ENCODE measurements at places on chromosomes 6 and 20. TPM values are rescaled to one million over a fixed set of nuclear protein-coding genes. Genes with fewer than 3 reads are reported as not detected.
A peak's percentile ranks its signal among the peaks of the same experiment; 100 is the strongest.

Gene BTBD9
- 6.2 TPM for total RNA-seq

Gene NOX3
- total RNA-seq = not detected

Gene CRISP2
- not detected for total RNA-seq

Gene ARMH2
- 0.40 TPM for total RNA-seq

Gene ZKSCAN4
- 3.5 TPM for total RNA-seq

Gene TXLNB
- total RNA-seq = 0.11 TPM

Gene PCMT1
- total RNA-seq = 102 TPM

Gene SYNDIG1
- not detected for total RNA-seq

Gene MAP7
- total RNA-seq = 0.67 TPM

Gene GDAP1L1
- not detected for total RNA-seq

DNA sequence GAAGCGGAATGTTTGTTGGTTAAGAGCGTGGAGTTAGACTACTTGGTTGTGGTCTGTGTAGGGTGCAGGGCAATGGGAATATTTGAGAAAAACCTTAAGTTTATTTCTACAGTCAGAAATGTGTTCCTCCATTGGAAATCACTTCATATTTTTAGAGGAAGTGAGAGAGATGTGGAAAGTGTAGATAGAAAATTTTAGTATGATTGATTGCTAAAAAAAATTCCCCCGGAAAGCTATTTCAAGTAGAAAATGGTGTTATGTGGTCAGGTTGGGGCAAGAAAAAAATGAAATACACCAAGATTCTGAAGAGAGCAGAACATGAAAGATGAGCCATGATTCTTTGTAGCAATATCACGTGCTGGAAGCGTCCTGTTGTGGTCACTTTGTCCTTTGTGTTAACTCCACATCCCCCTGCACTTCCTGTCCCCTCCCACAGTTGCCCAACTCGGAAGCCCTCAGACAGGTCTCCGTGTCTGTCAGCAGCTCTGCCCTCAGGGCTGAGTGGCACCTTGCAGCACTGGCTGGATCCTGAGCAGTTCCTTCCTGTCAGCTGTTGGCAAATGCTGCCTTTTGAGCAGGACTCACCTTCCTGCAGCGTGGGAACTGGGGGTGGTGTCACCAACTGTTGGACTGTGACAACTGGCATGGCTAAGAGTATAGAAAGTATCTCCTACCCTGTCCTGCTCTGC lies 137.5 kb upstream of the SLC24A3 start:
- no peaks in the 10 kb centered on the region for H3K36me3 ChIP-seq
- no peak overlapping the region for H3K27ac ChIP-seq
- H3K27me3 ChIP-seq = no peaks in the 10 kb centered on the region

GRCh38 chr6:143236151-143236798 lies 175.6 kb downstream of the AIG1 start:
- no peaks in the 10 kb centered on the region for H3K27me3 ChIP-seq
- no peak overlapping the region for H3K4me3 ChIP-seq
- no peak overlapping the region for H3K27ac ChIP-seq
- no peaks in the 10 kb centered on the region for H3K36me3 ChIP-seq

- peak overlapping the region; percentile 51 for H3K27ac ChIP-seq
- no peak overlapping the region for H3K4me3 ChIP-seq
- no peak for DNase-seq
Measured at GRCh38 chr6:116697480-116697879, 16.5 kb downstream of the KPNA5 start.

- H3K36me3 ChIP-seq = no peaks in the 10 kb centered on the region
- DNase-seq = no peak
- no peaks in the 10 kb centered on the region for H3K4me1 ChIP-seq
- H3K4me3 ChIP-seq = no peak overlapping the region
- H3K27ac ChIP-seq = no peak overlapping the region
Measured at GRCh38 chr20:6756693-6757595, 10.5 kb upstream of the BMP2 start.

- no peak overlapping the region for H3K4me3 ChIP-seq
- no peak for DNase-seq
- H3K27me3 ChIP-seq = no peaks in the 10 kb centered on the region
- H3K36me3 ChIP-seq = peaks cover 73% of the 10 kb centered on the region
- H3K27ac ChIP-seq = peak overlapping the region; percentile 76
- H3K4me1 ChIP-seq = peaks cover 17% of the 10 kb centered on the region
Measured at GRCh38 chr20:48659858-48660257, 167.9 kb downstream of the PREX1 start.

GRCh38 chr20:63738687-63739129 lies 868 bp upstream of the SLC2A4RG start:
- peak overlapping the region; percentile 38 for H3K4me3 ChIP-seq
- peaks cover 26% of the 10 kb centered on the region for H3K4me1 ChIP-seq
- H3K36me3 ChIP-seq = peaks cover 9% of the 10 kb centered on the region
- no peak overlapping the region for H3K27ac ChIP-seq
- H3K27me3 ChIP-seq = no peaks in the 10 kb centered on the region
- DNase-seq = peak; percentile 55

DNA sequence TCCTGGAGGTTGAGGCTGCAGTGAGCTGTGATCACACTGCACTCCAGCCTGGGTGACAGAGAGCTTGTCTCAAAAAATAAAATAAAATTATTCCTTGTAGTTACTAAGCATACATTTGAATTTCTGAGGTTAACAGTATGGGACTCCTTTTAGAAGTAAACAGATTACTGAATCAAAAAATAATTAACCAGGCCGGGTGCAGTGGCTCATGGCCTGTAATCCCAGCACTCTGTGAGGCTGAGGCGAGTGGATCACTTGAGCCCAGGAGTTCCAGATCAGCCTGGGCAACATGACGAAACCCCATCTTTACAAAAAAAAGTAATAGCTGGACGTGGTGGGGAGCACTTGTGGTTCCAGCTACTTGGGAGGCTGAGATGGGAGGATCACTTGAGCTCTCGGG lies 22.1 kb upstream of the EEF1A1 start:
- no peak overlapping the region for H3K4me3 ChIP-seq
- DNase-seq = no peak
- H3K4me1 ChIP-seq = no peaks in the 10 kb centered on the region
- no peak overlapping the region for H3K27ac ChIP-seq

DNA sequence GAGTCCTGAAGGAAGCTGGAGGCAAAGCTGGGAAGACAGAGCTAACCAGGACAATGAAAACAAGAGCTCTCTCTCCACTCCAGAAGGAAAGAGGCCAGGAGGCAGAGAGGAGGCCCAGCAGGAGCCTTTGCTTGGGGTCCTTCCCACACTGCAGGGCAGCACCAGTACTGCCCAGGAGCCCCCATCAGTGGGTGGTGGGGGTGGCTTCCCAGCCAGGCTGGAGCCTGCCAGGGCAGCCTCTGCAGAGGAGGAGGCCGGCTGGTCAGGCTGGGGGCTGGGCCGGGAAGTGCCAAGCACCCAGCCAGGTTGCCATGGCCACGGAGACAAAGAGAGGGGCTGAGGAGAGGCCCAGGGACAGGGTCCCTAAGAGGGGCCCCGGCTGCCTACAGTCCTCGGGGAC lies 33.4 kb downstream of the PREX1 start:
- no peak overlapping the region for H3K4me3 ChIP-seq
- H3K27ac ChIP-seq = peak overlapping the region; percentile 35
- no peaks in the 10 kb centered on the region for H3K27me3 ChIP-seq
- H3K4me1 ChIP-seq = peaks cover 66% of the 10 kb centered on the region
- no peak for DNase-seq

DNA sequence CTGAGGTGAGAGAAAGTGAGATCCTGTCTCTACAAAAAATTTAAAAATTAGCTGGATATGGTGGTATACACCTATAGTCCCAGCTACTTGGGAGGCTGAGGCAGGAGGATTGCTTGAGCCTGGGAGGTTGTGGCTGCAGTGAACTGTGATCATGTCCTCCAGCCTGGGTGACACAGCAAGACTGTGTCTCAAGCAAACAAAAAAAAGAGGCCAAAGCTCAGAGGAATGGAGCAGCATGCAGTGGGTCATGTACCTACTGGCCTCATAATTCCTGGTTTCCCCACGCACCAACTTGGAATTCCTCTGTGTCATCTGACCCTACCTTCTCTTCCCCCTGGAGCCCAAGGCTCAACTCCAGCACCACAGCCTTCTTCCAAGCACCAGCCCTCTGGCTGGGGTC lies 15.1 kb upstream of the PLEKHG1 start:
- no peaks in the 10 kb centered on the region for H3K4me1 ChIP-seq
- DNase-seq = no peak
- H3K27ac ChIP-seq = no peak overlapping the region

- H3K4me1 ChIP-seq = no peaks in the 10 kb centered on the region
- no peak overlapping the region for H3K4me3 ChIP-seq
- no peaks in the 10 kb centered on the region for H3K36me3 ChIP-seq
- H3K27me3 ChIP-seq = no peaks in the 10 kb centered on the region
- no peak for DNase-seq
Measured at GRCh38 chr20:58065508-58066361, 162.7 kb downstream of the ANKRD60 start.

DNA sequence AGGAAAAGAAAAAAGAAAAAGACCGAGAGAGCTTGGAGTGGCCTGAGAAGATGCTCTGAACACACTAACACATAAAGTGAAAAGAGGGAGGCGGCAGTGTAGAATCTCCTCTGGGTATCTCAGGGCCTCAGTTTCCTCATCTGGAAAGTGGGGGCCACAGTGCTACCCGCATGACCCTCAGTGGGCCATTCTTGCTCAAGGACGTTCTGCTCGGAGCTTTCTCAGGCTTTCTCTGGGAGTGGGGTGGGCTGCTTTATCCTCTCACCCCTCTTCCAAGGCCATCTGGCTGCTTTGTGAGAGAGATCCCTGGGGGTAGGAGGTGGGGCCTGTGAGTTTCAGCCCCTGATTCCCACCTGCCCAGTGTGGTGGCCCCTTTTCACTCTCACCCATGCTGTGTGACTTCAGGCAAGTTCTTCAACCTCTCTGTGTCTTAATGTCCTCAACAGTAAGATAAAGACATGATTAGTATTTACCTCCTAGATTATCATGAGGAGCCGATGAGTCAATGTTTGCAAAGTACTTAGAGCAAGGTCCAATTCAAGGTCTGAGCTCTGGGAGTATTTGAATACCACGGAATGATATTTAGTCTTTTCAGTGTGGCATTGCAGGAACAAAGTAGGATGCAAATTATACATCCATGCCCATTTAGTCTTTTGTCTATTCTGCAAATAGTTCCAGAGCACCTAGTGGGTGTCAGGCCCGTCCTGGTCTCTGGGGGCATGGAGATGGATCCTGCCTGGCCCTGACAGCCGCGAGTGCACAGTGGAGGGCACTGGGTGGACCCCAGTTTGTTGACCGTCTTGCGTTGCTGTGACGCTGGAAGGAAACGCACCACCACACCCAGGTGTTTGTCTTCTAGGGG lies 34.3 kb downstream of the SRC start:
- H3K27ac ChIP-seq = no peak overlapping the region
- H3K36me3 ChIP-seq = no peaks in the 10 kb centered on the region
- no peak for DNase-seq
- H3K4me1 ChIP-seq = peaks cover 15% of the 10 kb centered on the region
- H3K4me3 ChIP-seq = no peak overlapping the region

- no peak for DNase-seq
- peak overlapping the region; percentile 77 for H3K27ac ChIP-seq
- H3K27me3 ChIP-seq = no peaks in the 10 kb centered on the region
- H3K36me3 ChIP-seq = peaks cover 13% of the 10 kb centered on the region
- peak overlapping the region; percentile 48 for H3K4me3 ChIP-seq
Measured at GRCh38 chr6:27143474-27144026, 104.0 kb upstream of the PRSS16 start.

DNA sequence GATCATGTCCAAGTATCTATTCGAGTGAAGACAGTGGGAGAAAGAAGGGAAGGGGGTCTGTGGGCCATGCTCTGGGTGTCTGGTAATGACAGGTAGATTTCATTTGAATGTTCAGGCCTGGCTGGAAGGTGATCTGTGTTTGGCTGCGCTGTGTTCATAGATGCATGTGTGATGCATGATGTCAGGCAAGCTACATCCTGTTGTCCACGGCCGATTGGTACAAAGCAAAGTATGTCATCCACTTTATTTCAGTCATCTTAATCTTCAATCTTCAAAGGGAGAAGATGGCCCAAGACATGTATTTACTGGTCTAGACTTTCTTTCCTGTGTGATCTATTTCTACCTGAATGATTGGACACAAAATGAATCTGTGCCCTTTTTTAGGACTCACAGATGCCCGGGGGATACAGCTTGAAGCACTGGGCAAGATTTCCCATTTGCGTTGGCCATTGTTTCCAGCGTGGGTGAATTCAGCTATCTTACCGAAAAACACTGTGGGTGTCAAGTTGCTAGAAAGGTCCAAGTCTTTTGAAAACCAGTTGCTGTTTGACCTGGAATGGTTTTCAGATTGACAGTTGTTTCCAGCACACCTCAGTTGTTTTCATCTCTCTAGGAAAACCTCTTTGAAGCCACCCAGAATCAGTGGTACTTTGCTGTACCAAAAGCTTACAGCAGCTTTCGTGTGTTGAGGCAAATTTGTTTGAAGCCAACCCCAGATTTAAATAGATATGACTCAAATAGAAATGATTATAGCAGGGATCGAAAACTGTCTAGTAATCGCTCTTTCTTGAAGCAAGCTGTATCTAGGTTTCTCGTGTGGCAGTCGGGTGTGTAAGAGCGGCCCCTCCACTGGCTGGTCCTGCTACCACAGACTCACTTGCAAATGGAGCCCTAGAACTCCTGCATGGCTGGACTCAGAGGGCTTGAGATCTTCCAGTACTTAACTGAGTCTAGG lies 27.2 kb downstream of the DUSP22 start:
- H3K4me3 ChIP-seq = no peak overlapping the region
- peaks cover 4% of the 10 kb centered on the region for H3K36me3 ChIP-seq
- peaks cover 26% of the 10 kb centered on the region for H3K4me1 ChIP-seq
- no peak for DNase-seq
- no peak overlapping the region for H3K27ac ChIP-seq
- no peaks in the 10 kb centered on the region for H3K27me3 ChIP-seq

DNA sequence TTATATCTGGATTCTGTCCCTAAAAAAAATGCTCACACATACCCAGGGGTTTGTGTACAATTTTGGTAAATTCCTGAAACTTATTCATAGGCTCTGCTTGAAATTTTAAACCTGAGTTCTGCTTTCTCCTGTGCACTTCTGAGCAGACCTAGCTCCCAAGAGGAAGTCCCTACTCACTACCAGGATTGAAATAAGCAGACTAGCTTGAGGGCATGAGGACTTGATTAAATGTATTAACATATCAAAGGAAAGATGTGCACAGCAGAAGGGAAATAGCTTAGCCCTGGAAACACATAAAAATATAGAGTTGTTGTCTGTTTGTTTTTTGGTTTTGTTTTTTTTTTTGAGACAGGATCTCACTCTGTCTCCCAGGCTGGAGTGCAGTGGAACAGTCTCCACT lies 151.8 kb upstream of the PLCB4 start:
- H3K4me3 ChIP-seq = no peak overlapping the region
- H3K36me3 ChIP-seq = no peaks in the 10 kb centered on the region
- H3K27ac ChIP-seq = no peak overlapping the region

DNA sequence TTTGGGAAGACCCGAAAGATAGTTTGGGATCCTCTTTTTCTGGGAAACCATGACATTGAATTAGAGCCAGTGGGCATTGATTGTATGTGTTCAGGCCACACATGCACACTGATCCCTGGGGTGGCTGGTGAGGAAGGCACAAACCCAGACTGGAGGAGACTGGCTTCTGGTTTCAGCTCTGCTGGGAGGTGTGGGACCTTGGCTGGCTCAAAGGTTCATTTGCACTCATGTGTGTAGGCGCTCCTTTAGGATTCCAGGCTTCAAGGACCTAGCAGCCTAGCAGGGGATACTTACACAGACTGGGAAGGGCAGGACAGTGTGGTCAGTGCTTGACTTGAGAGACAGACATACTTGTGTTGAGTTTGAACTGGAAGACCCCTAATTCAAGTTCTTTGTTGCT lies 7.2 kb downstream of the RIN2 start:
- DNase-seq = no peak
- H3K4me3 ChIP-seq = no peak overlapping the region
- peaks cover 17% of the 10 kb centered on the region for H3K27me3 ChIP-seq
- H3K36me3 ChIP-seq = no peaks in the 10 kb centered on the region
- H3K27ac ChIP-seq = no peak overlapping the region

- no peaks in the 10 kb centered on the region for H3K4me1 ChIP-seq
- no peak for DNase-seq
- no peaks in the 10 kb centered on the region for H3K27me3 ChIP-seq
- no peak overlapping the region for H3K4me3 ChIP-seq
- H3K36me3 ChIP-seq = no peaks in the 10 kb centered on the region
- no peak overlapping the region for H3K27ac ChIP-seq
Measured at GRCh38 chr6:55058682-55059081, 115.6 kb upstream of the HCRTR2 start.

All from activated CD8-positive, alpha-beta T cell treated with anti-CD3 and anti-CD28 coated beads for 36 hours (primary cell).